ENCODE measurements at places on chromosomes 1 and 21.

DNA sequence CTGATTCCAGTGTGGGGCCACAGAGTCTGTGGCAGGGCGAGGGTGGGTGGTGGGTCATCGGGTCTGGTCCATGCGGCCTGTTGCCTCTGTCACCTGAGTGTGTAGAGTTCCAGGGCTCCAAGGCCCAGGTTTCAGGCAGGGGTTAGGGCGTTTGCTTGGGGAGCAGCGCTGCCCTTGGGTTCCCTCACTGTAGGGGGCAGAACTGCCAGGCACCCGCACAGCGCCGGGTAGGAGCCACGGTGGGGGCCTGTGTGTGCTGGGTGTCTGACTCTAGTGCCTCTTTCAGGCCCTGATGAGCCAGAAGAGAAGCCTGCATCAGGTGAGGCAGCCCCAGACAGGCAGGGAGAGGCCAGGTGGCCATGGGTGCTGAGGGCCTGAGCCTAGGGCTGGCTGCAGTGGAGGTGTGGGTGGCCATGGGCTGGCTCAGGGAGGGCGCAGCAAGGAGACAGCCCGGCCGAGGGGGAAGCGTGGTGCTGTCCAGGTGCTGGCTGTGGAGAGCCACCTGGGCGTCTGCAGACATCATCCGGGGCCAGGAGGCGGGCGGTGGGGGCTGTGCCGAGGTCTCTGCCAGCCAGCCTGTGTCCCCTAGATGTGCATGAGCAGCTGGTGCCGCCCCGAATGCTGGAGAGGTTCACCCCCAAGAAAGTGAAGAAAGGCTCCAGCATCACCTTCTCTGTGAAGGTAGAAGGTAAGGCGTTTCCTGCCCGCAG lies 72.3 kb downstream of the TRIM11 start:
- DNase-seq, result no peak

DNA sequence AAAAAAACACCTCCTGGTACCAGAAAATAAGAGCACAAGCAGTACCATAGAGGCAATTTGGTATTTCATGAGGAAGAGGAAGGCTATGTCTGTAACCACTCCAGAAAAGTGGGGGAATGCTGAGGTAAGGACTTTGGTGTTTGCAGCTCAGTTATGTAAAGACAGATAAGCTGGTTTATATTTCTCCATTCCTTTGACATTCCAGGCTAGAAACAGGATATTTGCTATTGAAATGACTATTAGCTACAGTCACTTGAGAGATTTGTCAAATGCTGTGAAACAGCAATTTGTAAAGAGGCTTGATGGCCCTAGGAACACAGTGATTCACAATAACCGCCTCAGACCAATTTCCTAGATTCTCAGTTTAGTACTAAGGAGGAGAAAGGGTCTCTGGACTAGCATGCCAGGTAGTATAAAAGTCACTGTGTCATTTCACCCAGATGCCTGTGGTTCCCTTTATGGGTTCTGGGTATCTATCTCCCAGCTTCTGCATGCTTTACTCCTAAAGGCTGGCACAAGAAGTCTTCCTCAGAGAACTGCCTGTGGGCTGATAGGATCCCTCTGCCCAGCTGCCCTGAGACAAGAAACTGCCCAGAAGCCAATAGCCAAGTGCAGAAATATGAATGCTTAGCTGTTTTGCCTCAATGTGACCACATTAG lies 80.5 kb downstream of the VCAM1 start:
- no peak for DNase-seq

GRCh38 chr1:2583871-2584351 lies 2.7 kb upstream of the PRXL2B start:
- DNase-seq, result no peak

DNA sequence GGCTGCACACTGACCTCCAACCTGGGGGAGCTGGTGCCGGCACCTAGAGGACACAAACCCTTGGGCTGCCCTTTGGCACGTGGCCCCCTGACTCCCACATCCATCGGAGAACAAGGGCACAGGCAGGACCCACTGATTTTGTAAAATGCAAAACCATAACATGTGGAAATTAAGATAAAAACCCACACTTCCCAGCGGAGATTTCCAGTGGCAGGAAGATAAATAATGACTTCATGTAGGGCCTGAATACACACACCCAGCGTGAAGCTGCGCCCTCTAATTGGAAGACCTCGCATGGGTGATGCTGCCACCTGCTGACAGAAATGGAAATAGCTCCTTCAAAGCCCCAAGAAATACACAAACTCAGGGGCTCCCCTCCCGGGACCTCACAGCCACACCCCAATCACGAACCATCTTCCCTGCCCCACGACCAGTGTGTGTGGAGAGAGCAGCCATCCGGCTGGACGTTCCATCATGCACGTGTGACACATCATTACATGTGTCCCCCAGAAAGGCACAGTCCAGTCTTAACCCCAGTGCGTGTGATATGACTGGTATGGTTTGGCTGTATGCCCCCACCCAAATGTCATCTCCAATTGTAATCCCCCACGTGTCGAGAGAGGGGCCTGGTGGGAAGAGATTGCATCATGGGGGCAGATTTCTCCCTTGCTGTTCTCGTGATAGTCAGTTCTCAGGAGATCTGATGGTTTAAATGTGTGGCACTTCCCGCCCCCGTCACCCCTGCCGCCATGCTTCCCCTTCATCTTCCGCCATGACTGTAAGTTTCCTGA lies 5.7 kb upstream of the TPRG1L start:
- peak; percentile 80 for DNase-seq

- no peak for DNase-seq
Measured at GRCh38 chr21:32256873-32257620, 21.8 kb downstream of the MIS18A start.

- no peak for DNase-seq
Measured at GRCh38 chr1:162568802-162569201, 7.3 kb downstream of the UAP1 start.

DNA sequence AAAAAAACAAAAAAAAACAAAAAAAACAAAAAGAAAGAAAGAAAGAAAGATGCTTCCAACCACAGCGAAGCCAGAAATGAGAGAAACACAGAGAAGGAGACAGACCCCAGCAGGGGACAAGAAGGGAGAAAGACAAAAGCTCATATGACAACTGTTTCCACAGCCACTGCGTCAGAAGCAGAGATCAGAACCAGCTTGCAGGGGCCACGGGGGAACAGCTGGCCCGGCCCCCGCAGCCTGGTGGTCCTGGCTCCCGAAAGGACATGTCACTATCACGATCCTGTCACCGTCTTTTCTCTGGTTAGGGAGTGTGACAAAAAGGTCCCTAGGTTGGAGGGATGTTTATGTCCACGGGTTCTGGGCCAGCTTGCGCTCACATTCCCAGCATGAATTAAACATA lies 60.7 kb downstream of the ACOT7 start:
- no peak for DNase-seq

DNA sequence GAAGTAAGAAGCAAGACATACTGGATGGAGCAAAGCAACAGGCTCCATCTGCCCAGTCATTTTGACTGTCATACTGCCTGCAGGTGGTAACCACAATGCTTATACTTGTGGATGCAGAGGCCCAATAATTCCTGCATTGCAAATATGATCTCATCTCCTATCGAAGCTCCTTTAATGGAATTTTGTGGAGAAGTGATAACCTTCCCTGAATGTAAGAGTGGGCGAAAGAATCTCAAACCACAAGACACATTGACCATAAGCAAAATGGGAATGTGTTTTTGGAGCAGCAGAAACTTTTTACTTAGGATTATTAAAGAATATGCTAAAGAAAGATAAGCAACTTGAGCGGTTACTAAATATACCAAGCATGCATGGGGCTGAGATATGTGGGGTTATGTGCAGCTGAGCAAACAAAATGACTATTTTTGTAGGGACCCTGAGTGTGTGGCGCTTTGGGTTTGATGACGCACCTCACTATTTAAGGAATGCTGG lies 77.4 kb upstream of the BACH1 start:
- no peak for DNase-seq

DNA sequence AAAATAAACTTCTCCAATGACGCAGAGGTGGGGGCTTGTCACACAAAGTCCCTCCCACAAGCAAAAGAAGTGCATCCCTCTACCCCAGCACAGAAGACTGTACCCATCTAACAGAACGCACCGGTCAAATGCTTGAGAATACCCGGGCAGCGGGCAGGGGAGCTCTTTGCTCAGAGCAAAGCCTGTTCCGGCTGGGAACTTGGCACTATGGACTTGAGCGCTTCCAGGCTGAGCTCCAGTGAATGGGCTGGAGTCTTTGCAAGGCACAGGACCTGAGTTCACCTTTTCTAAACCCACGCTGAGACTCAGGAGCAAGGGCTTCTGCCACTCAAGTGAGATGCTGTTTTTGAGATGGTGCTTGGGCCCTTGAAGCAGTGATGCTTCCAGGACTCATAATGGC lies 20.3 kb downstream of the RHBG start:
- DNase-seq, result no peak

- DNase-seq, result no peak
Measured at GRCh38 chr1:165137551-165138316, 218.8 kb downstream of the LMX1A start.

DNA sequence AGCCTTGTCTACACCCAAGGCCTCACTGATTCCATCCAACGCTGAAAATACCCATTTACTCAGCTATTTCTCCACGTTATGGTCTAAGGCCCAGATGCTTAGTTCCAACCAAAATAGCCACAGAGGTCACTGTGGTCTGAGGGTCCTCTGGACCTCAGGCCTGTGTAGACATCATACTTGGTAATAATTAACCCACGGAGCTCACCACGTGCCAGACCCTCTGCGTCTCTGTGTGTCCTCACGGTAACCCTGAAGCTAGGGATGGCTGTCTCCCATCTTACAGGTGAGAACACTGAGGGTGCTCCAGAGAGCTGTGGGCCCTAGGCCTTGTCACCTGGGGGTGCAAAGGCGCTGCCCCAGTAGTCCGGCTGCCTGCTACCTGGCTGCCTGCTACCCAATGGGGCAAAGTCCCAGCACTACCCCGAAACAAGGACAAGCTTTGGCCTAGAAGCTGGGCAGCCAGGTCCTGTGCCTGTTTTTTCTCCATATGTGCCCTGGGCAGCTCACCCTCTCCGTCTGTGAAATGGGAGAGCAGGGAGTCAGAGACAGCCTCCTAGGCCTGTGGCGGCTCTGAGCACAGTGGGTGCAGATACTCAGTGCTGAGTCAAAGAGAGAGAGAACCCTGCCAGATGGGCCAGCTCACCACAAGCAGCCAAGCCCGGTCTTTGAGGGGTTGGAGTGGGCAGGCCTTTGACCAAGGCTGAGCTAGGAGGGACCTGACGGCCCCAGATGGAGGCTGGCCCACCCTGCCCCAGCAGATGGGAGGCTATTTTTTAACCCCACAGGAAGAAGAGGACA lies 17.0 kb upstream of the RUNX3 start:
- DNase-seq, result peak; percentile 76

DNA sequence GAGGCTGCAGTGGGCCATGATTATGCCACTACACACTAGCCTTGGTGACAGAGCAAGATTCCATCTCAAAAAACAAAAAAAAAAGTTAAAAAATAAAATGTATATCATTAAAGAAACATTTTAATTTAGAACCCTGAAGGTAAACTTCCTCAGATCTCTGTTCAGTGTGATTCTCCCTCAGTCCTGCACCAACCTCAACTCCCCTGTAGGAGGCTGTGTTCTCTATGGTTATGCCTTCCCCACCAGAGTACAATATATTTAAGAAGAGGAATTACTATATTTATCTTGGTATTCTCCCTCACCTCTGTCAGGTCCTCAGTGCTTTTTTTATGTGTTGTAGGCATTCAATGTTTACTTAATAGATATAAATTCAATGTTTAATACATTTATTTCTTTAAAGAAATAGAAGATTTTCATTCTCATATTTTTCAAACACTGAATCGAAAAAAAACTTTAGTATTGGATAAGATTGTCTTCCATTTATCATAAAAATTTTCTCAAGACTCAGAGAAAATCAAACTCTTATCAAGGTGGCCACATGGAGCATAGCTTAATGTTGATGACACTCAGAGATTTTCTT lies 4.8 kb upstream of the LRRC8B start:
- peak; percentile 57 for DNase-seq

- DNase-seq, result no peak
Measured at GRCh38 chr1:235073331-235073967, 55.2 kb downstream of the TOMM20 start.

GRCh38 chr1:93906480-93906879 lies 2.8 kb downstream of the GCLM start:
- no peak for DNase-seq

DNA sequence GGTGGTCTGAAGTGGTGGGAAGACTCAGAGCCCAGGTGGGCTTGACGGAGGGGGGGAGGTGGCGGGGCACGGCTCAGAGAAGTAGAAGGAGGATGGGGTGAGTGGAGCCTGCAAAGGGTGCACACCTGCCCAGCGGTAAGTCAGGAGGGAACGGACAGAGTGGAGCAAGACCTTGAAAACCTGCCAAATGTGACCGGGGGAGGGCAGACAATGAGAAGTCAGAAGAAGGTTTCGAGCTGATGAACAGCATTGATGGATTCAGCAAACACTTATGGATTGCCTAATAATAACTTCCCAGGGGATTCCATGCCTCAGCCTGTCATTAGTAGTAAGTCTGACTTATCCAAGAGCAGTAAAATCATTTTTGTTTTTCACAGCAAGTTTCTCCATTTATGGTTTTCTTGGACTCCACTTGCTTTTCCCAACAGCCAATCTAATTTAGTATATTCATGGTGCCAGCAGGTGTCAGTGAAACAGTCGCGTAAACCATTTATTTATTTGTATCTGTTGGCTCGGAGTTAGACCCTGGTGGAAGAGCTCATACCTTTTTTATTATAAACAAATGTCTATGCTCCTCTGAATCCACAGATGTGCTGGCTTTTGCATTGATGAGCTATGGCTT lies 279.1 kb downstream of the PCP4 start:
- DNase-seq, result no peak

GRCh38 chr1:241592273-241592958 lies 47.8 kb downstream of the CHML start:
- peak; percentile 60 for DNase-seq

DNA sequence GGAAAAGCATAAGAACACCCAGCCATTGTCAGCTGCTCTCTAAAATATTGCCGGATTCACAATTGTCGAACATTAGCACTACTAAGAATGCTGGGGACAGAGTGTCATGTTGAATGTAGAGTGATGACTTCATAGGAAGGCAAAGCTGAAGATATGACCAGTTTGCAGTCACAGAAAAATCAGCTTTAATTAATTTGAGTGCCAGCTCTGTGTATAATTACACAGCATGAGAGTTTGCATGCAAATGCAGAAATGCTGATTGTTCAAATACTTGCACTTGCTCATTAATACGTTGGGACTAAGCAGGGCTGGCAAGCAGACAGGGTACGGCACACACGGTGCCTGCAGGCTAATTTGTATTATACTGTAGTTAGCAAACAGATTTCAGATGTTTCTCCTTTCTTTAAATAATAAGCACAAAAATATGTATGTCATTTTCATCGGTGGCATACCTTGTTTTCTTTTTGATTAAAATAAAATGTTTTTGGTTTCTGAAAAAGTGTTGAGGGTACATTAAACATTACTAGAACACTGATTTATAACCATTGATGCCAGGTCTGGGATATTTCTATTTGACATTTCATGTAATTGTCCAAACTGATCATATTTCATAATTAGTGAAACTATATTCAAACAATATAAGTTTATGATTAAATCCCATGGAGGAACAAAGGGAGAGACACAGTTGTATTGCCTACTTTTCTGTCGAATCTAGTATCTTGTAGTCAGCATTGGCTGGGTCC lies 99.8 kb upstream of the ADGRL2 start:
- no peak for DNase-seq

GRCh38 chr1:2033165-2033564 lies 14.0 kb downstream of the GABRD start:
- no peak for DNase-seq

- DNase-seq, result no peak
Measured at GRCh38 chr1:232962761-232963745, 12.6 kb downstream of the NTPCR start.

Data from activated CD4-positive, alpha-beta T cell treated with anti-CD3 and anti-CD28 coated beads, Interleukin-2, Interleukin-6, amounts not matched to agents 100 ng/mL and 50 ng/mL, durations not matched to agents 16 hours and 8 hours (primary cell).